Cortex of kidney (tissue), 1 donor: ENCODE measurements at places on chromosomes 11 and 22.

GRCh38 chr11:61773356-61773755 lies 19.0 kb downstream of the TMEM258 start:
- DNase-seq: no peak

DNA sequence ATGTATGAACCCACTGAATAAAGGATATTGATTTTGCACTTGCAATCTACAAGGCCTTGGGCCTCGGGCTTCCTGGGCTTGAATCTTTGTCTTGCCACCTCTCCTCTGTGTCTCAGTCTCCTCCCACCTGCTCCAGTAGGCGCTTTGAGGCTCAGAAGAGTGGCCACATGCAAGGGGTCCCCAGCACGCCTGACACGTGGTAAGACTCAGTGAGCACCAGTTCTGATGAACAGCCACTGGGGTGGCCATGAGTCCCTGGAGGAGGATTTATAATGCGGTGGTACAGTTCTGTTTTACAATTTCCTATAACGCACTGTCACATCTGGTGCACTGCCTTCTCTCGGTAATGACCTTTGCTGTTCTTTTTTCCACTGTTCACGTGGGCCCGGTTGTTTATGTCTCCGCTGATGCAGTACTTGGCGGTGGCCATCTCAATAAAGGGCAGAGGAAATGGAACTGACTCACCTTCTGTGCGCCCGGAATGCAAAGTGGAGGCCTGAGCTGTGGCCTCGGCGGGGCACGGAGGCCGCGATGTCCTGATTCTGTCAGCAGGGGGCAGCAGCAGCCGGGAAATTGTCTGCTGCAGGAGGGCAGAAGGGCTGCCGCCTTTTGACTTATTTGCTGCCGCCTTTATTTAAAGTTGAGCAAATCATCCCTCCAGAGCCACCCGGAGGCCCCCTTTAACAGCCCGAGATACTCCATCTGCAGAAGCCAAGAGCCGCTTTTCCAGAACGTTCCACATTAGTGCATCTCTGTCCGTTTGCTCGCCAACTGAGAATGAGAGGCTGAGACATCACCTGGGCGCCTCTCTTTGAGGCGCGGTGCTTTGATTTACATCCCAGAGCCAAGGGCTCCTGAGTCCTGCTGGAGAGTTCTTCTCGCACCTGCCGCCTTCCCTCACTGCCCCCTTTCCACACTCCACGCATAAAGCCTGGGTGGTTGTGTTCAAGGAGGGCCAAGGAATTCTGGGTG lies 6.0 kb upstream of the IFT27 start:
- DNase-seq: no peak

- no peak for DNase-seq
Measured at GRCh38 chr11:26621132-26621531, 49.1 kb upstream of the MUC15 start.

GRCh38 chr22:25722626-25723025 lies 19.4 kb upstream of the MYO18B start:
- no peak for DNase-seq

DNA sequence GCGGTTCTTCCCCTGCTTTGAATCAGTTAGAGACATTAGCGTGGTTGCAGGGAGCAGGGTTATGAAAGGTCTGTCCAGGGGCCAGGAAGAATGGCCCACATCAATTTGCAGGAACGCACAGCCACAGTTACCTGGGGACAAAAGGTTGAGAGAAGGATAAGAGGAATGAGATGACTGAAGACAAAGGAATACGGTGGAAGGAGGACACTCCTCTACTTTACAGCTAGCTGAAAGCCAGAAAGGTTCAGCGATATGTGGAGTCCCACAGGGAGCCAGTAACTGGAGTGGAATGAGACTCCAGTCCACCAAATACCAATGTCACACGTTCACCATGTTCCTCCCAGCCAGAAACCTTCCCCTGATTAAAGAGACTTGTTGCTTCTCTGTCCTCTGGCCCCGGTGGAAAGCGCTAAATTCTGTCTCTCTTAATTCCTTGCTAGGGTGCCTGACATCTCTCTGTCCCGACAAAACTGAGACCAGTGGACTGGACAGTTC lies 10.7 kb downstream of the XNDC1N start:
- no peak for DNase-seq

GRCh38 chr11:995752-996420 lies 40.6 kb downstream of the MUC6 start:
- no peak for DNase-seq

DNA sequence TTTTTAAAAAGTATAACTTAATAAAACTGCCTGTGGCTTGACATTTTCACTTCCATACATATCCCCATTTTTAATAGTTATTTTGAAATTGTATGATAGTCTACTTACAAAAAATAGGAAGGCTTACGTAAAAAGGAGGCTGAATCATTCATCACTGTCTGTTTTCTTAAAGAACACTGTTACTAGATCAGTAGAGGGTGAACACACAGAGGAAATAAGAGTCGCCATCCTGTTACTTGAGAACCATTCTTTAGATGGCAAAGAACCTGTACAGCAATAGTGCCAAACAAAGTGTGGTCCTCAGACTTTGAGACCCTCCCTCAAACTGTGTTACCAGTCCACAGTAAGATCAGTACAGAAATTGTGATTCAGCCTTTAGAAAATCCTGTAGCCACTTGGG lies 180.7 kb downstream of the PGR start:
- DNase-seq: no peak

- DNase-seq: no peak
Measured at GRCh38 chr11:14519597-14519916, 629 bp downstream of the PSMA1 start.

- DNase-seq: no peak
Measured at GRCh38 chr11:77351281-77351886, 49.9 kb upstream of the GDPD4 start.

DNA sequence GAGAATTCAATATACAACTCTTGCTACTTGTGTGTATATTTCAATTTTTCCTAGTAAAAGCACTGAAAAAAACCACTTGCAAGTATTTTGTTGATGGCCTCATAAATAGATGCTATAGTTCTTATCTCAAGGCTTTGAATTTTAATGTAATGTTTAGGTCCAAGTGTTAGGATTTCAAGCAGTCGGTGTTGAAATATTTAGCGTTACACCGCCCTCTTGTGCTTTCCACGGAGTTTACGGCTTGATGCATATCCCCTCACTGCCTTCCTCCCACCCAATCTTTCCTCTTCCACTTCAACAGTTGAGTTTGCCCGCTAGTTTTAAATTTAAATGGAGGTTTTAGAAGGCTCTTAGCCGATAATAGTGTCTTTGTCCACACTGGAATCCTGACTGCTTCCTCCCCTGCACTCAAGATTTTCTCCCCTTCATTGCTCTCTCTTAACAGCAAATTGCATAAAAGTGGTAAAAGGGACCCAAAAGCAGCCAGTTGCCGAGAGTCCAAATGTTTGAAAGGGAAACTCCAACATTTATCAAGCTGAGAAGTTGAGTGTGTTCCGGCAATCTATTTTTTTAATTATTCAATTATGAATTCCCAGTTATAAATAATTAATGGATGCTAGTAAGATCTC lies 25.9 kb upstream of the HTATIP2 start:
- DNase-seq: no peak

- DNase-seq: no peak
Measured at GRCh38 chr11:2789791-2790567, 90.2 kb upstream of the KCNQ1OT1 start.

- no peak for DNase-seq
Measured at GRCh38 chr11:118263695-118264568, at the start of gene MPZL2. Gene MPZL2 (minus strand): TSS chr11:118264297. CDS start chr11:118264153, 144 bp downstream.

- no peak for DNase-seq
Measured at GRCh38 chr11:118319337-118319707, 14.8 kb downstream of the CD3E start.

GRCh38 chr11:76013526-76013925 lies 192.8 kb downstream of the WNT11 start:
- no peak for DNase-seq

GRCh38 chr22:37940698-37941376 lies 12.6 kb downstream of the C22orf23 start:
- DNase-seq: no peak

- DNase-seq: no peak
Measured at GRCh38 chr11:64146036-64146955, 19.6 kb downstream of the MACROD1 start.

DNA sequence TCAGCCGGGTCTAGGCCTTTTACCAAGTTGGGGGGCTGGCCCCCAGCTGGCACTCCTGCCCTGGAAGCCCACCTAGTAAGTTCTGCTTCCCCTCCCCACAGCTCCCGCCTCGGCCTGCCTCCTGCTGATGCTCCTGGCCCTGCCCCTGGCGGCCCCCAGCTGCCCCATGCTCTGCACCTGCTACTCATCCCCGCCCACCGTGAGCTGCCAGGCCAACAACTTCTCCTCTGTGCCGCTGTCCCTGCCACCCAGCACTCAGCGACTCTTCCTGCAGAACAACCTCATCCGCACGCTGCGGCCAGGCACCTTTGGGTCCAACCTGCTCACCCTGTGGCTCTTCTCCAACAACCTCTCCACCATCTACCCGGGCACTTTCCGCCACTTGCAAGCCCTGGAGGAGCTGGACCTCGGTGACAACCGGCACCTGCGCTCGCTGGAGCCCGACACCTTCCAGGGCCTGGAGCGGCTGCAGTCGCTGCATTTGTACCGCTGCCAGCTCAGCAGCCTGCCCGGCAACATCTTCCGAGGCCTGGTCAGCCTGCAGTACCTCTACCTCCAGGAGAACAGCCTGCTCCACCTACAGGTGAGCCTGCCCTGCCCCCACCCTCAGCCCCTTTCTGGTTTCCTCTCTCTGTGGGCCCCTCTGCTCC lies 7.3 kb downstream of the RTN4RL2 start:
- no peak for DNase-seq

- no peak for DNase-seq
Measured at GRCh38 chr22:50571264-50572175, 6.7 kb downstream of the CPT1B start.

DNA sequence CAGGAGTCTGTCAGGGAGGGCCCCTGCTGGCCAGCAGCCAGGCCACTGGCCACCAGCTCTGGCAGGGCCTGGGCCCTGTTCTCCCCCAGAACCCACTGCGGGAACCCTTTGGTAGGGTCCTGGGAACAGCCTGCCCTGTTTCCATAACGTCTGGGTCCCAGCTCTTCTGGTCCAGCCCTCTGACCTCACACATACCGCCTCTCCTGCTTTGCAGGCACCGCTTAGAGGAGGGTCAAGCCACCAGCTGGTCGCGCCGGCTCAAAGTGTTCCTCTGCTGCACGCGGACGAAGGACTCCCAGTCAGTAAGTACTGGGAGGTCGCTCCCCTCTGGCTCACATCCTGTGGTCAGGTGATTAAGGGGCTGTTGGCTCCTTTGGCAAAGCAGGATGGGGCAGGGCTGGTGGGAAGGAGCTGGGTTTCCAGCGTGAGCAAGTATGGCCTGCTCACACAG lies 26.6 kb upstream of the MYRF start:
- no peak for DNase-seq

- no peak for DNase-seq
Measured at GRCh38 chr11:120562806-120563425, 51.4 kb downstream of the GRIK4 start.

DNA sequence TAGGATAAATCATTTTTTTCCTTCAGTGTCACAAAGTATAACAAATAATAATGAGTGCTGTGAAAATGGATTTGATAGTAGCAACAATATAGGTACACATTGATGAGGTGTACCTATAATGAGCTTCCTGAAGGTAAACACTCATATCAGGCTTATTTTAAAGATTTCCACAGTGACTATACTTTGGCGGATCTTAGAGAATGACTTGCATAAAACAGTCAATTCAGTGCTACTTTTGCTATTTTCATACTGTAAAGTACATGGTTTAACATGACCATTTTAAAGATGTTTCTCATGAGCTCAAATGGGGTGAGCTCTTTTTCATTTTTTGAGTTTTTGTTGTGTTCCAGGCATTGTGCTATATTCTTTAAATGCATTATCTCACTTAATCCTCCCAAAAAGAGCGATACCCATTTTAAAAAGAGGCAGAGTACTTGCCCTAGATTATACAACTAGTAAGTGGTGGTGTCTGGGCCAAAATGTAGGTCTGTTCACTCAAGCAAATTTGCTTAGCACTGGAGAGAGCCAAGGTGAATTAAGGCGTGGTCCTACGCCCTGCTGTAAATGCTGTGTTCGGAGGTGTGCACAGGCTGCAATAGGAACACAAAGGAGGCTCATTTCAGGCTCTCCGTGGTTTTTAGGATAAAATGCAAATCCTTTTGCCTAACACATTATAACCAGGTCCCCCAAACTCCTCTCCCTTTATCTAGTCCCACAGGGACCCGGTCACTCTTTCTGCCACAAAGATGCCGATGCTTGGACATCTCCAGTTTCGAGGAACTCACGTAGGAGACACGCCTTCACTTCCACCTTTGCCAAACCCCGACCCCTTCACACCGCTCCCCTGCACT lies 617 bp upstream of the ALKBH3 start:
- DNase-seq: no peak

GRCh38 chr11:70933981-70934583 lies 318.3 kb downstream of the SHANK2 start:
- DNase-seq: no peak

- no peak for DNase-seq
Measured at GRCh38 chr22:18056807-18057474, 20.8 kb upstream of the PEX26 start.

DNA sequence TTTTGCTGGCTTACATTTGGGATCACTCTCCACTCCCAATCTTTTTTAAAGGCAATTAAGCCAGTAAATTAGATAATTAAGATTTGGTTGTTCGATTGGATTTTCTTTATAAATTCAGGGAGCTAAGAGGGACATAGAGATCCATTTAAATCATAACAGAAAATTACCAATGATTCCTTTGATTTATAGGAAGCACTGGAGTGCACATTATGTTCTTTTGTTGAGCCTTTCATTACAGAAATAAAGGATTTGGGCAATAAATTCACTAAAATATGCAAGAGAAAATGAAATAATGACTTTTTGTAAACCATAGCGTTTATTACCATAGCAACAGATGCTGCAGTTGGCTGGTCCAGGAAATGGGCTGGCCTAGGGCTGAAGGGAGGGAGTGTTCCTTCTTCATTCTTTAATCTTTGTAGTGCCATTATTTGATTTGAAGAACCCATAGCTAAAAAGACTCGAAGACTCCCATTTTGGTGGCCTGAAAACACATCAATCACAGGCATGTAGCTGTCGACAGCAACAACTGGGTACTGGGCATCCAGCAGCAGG lies 73.0 kb downstream of the C2CD3 start:
- no peak for DNase-seq

DNA sequence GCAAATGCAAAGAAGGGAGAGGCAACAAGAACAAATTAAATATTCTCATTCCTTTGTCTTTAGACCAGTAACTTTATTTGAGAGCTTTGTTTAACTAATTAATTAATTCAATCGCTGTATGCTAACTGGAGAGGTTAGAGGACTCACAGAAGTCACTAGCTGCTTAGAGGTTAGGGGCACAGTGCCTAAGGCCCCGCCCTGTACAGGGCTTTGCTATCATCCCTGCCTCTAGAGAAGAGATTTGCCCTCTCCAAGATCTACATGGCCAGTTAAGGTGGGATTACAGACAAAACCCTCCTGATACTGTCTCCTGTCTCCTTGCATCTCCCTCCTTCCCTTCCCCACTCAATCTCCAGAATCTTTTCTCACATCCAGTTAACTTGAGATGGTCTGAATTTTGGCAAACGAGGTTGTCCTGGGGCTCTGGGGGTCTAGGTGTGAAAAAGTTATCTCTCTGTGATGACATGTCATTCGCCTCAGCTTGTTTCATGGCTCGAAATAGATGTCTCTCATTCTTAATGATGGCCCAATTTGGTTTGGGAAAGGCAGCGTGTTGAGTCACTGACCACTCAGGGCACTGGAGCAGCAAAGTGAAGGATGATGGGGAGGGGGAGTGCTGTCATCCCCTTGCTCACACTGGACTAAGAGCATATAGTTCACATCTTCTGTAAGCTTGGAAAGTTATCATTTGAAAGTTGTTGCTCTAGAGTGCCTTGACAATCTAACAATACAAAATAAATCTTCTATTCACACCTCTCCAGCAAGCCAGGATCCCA lies 190.9 kb downstream of the KIRREL3 start:
- no peak for DNase-seq

GRCh38 chr11:1031121-1031899 lies 5.2 kb downstream of the MUC6 start:
- DNase-seq: no peak
